Hepatocyte (in vitro differentiated cells): ENCODE measurements at places on chromosomes 7 and 10.

GRCh38 chr10:10332786-10333185 lies 684.9 kb upstream of the CELF2 start:
- H3K4me3 ChIP-seq: no peak overlapping the region
- no peaks in the 10 kb centered on the region for H3K27me3 ChIP-seq
- H3K4me1 ChIP-seq: no peaks in the 10 kb centered on the region
- no peak for DNase-seq
- H3K36me3 ChIP-seq: no peaks in the 10 kb centered on the region

DNA sequence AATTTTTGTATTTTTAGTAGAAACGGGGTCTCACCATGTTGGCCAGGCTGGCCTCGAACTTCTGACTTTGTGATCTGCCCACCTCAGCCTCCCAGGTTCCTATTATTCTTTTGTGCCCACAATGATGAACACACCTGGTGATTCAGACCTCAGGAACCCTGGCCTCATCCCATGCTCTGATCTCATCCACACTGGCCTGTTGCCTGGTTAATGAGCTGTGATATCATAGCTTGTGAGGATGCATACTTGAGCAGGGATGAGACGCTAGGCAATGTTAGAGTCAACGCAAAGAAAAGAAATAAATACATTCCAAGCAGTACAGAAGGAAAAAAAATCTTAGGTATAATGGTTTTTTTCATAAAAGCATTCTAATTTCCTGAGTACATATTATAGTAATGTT lies 82.4 kb upstream of the RNF32 start:
- H3K27ac ChIP-seq: no peak overlapping the region
- no peak for DNase-seq
- H3K36me3 ChIP-seq: no peaks in the 10 kb centered on the region
- H3K27me3 ChIP-seq: no peaks in the 10 kb centered on the region

- no peak overlapping the region for H3K27ac ChIP-seq
- no peaks in the 10 kb centered on the region for H3K4me1 ChIP-seq
- H3K4me3 ChIP-seq: no peak overlapping the region
These were observed 23.3 kb downstream of the DNAH11 start for GRCh38 chr7:21566094-21566493.

- H3K4me1 ChIP-seq: peaks cover 25% of the 10 kb centered on the region
- peaks cover 8% of the 10 kb centered on the region for H3K36me3 ChIP-seq
- no peak for DNase-seq
- H3K4me3 ChIP-seq: no peak overlapping the region
- no peaks in the 10 kb centered on the region for H3K27me3 ChIP-seq
These were observed 4.5 kb downstream of the HNRNPA2B1 start for GRCh38 chr7:26195867-26196657.

DNA sequence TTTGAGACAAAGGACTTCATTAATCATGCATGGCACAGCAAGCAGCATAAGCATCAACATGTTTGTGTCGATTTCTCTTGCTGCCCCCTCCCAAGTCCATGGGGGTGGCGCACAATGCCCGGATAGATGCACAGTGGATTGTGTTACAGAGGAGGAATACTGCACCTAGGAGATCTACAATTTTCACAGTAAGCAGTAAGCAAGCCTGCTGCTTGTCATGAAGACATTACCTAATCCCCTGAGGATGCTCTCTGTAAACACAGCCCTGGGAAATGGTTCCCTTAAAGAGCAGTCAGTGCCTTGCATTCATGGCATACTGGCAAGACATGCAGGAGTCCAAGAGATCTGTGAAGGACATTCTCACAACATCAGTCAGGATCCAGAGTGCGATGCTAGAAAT lies 137.7 kb downstream of the ETV1 start:
- peak; percentile 12 for DNase-seq
- no peak overlapping the region for H3K4me3 ChIP-seq
- no peaks in the 10 kb centered on the region for H3K4me1 ChIP-seq
- no peaks in the 10 kb centered on the region for H3K36me3 ChIP-seq

DNA sequence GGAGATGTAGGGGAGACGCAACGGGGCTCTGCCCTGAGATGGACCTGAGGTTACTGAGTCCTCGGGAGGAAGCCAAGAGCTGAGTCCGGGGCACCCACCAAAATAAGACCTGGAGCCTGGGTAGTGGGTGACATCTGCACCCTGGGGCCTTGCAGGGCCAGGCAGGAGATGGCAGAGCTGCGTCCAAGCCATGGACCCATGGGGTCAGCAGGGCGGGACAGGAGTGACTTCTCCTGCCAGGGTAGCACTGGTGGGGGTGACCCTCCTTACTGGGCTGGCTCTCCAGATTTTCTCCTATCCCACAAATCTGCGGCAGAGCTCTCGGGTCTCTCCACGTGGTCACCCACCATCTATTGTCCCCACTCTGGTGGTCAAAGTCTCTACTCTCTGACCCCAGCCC lies 2.1 kb downstream of the GHRHR start:
- H3K4me3 ChIP-seq: no peak overlapping the region
- H3K27me3 ChIP-seq: no peaks in the 10 kb centered on the region
- H3K36me3 ChIP-seq: no peaks in the 10 kb centered on the region
- no peak overlapping the region for H3K27ac ChIP-seq
- DNase-seq: no peak
